Cortex of kidney (tissue), 1 donor: ENCODE measurements at places on chromosomes 4 and X.

DNA sequence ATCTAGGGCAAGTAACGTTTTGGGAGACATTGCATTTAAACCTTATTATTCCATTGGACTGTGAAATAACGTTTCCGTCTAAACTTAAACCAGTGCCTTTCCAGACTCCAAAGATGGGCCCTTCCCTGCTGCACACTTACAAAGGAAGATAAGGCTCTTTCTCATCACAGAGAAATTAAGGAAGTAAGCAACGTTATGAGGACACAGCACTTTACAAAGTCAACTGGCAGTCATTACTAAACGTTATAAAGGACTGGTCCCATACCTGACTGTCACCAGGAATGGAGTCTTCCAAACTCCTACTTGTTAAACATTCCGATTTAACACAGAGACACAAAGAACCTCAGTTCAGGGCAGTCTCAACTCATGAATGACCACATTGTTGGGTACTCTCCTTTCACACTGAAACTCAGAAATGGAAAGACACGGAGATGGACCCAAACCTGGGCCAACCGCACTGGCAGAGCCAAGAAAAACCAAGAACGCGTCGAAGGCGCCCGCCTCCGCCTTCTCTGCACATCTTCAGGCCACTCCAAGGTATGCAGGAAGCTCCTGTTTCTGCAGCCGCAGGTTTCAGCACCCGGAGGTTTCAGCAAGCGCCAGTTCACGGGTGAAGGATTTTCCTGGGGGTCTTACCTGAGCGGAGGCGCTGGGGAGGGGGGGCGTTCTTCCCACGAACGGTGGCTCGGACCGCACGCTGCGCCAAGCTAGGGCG, 670 bp downstream of the PAPSS1 start:
- no peak for DNase-seq

DNA sequence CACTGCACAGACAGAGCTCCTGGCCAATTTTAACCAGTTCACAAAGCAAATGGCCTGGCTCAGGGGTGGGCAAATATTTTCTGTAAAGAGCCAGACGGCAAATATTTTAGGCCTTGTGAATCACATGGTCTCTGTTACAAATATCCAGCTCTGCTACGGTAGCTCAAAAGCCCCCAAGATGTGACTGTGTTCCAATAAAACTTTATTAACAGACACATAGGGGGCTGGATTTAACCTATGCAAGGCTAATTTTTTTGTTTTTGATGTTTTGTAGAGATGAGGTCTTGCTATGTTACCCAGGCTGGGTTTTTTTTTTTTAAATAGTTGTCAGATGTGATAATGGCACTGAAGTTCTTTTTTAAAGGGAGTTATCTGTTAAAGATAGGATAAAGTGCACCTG, 65.4 kb downstream of the PRKX start:
- DNase-seq: no peak

- no peak for DNase-seq
Measured at GRCh38 chr4:69360271-69360670, 80.0 kb downstream of the UGT2B28 start.

GRCh38 chrX:10619425-10620046, 849 bp downstream of the MID1 start:
- no peak for DNase-seq

DNA sequence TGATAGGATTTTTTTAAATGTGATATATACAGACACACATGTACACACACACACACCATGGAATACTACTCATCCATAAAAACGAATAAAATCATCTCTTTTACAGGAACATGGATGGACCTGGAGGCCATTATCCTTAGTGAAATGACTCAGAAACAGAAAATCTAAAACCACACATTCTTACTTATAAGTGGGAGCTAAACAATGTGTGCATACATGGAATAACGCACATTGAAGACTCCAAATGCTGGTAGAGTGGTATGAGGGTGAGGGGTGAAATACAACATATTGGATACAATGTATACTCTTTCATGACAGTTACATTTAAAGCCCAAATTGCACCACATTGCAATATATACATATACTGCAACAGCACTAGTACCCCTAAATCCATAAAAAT, 120.2 kb upstream of the ADGRL3 start:
- no peak for DNase-seq

DNA sequence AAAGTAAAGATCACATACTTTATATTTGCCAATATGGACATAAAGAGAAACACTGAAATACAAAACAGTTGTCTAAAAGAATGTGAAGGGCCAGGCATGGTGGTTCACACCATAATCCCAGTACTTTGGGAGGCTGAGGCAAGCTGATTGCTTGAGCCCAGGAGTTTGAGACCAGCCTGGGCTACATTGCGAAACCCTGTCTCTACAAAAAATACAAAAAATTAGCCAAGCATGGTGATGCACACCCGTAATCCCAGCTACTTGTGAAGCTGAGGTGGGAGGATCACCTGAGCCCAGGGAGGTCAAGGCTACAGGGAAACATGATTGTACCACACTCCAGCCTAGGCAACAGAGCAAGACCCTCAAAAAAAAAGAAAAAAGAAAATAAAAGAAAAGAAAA, 11.8 kb downstream of the RBM47 start:
- no peak for DNase-seq

DNA sequence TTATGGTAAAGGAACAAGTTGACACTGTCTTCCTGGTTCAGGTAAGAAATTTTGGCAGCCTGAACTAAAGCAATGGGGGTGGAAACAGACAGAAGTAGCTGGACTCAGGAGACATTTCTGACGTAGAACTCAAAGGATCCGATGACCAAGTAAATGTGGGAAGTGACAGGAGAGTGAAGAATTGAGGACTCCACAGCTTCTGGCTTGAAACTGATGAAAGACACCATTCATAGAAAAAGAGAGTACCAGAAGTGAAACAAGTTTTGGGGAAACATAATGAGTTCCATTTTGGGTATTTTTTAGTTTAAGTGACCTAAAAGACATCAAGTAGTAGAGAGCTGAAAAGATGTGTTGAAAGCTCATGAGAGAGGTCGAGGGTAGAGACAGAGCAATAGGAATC, 5.7 kb downstream of the FAM120C start:
- DNase-seq: no peak

DNA sequence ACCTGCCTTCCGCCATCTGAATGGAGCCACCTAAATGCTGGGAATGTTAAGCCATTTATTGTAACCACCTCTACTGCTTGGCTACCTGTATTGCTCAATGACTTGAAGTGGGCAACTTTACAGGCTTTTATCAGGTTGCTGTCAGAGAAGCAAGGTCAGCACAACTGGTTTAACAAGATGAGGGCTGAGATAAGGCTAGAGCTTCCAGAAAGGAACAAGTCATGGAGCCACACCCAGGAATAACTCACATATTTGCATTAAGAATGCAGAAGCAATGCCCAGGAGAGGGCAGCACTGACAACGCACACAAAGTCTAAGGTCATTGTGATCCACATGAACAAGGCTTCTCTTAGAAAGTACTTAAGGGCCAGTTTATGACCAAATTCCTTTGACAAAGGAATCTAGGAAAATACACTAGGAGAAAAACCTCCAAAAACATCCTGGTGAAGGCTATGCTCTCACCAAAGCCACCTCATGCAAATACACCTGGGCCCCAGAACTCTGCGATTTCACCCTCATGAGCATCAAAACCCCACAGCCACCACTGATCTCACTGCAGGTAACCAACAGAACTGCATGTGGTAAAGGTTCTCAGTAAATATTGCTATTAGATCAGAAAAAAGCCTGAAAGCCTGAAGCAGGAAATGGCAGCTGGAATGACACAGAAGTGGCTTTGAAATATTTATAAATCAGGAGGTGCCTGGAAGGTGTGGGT, 15.0 kb upstream of the STS start:
- no peak for DNase-seq

- DNase-seq: no peak
Measured at GRCh38 chr4:151439320-151439719, 30.3 kb downstream of the FHIP1A start.

DNA sequence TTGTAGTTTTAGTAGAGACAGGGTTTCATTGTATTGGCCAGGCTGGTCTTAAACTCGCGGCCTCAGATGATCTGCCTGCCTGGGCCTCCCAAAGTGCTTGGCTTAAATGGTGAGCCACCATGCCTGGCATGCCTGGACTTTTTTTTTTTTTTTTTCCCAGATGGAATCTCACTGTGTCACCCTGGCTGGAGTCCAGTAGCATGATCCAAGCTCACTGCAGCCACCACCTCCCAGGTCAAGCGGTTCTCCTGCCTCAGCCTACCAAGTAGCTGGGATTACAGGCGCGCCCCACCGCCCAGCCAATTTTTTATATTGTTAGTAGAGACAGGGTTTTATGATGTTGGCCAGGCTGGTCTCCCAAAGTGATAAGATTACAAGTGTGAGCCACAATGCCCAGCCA, 8.4 kb downstream of the UBE2K start:
- no peak for DNase-seq

DNA sequence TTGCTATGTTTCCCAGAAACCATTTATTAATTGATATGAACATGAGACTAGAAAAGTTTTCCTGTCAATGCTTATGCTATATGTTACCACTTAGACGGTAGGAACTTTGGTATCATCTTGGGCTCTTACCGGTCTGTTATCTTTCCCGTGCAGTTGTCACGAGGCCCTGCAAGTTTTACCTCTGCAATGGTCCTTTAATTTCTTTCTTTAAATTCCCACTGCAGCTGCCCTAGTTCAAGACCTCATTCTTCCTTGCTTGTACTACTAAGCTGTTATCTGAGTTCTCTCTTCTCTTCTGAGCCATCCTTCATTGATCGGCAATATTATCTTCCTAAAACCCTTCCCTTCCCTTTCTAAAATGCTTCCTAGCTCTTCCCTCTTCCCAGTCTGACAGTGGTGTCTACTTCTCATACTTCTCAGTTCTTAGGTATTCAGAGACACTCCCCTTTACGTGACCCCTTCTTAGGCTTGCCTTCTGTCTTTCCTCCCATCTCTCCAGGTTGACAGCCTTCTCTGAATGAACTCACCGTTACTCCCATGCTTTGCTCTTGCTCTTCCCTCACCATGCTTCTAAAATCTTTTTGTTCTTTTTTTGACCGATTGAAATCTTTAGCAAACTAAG, 27.5 kb downstream of the MAGEA1 start:
- DNase-seq: no peak

DNA sequence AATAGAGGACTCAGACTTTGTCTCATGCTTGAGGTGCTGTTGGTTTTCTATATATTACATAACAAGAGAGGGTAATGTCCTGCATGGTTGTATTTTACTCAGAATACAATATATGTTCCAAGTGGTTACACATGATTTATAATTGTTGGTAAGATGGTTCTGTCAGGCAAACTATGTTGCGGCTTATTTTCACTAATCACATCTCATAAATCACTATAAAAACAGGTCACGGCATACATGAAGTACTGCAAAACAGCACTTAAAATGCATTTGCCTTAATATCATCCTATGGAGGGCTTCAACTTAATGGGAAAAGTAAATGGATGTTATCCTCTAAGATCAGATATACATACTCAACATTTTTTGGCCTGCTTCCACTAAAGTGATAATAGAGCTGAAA, 246.0 kb upstream of the ARSJ start:
- DNase-seq: no peak

DNA sequence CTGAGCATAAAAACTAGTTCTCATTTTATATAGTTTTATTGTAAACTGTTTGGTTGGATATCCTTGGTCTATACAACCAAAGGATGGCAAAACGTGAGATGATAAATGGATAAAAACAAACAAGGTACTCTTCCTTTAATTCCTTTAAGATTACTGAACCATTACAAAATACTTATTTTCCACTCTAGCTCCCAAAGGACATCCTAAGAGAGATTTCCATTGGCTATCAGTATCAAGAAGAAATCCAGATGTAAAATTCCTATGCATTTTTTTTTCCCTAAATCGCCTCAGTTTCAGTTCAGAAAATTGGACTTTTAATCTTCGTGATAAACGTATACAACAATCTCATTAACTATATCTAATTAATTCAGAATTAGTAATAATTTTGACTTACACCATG, 2.3 kb downstream of the FBXL5 start:
- no peak for DNase-seq

- no peak for DNase-seq
Measured at GRCh38 chr4:25818876-25819275, 43.9 kb downstream of the SEL1L3 start.

- no peak for DNase-seq
Measured at GRCh38 chr4:121829511-121829910, 5.8 kb upstream of the CCNA2 start.

DNA sequence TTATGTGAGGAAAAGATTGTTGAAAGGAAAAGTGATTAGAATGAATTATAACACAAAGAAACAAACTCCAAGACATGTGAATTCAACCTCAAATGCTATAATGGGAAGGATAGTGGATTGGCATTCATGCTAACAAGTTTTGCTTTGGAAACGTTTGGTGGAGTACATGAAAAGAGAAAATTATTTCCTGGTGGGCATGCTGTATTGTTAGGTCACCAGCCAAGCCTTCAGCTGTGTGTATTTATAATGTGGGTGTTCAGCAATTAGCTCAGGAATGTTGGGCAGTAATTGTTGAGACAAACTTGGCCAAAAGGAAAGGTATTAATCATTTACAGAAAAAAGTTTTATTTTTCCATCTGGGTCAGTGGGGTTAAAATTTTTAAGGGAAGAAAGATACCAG, 198.9 kb upstream of the ARSJ start:
- no peak for DNase-seq

DNA sequence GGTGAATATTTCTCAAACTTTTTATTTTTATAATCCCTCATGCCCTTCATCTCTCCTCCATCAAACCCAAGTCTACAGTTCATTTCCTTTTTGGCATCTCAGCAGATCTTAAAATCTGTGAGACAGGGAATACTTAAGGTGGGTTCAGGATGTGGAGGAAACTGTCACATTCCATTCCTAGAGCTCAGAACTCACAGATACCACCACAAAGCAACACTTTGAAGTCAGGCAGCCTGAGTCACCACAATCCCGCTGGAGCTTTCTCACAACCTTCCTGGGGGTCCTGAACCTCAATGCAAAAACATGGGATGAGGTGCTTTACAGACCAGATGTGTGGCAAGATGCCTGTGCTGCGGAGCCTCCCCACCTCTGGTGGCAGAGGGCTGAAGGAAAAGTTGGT, 63.2 kb downstream of the HHIP start:
- DNase-seq: no peak

DNA sequence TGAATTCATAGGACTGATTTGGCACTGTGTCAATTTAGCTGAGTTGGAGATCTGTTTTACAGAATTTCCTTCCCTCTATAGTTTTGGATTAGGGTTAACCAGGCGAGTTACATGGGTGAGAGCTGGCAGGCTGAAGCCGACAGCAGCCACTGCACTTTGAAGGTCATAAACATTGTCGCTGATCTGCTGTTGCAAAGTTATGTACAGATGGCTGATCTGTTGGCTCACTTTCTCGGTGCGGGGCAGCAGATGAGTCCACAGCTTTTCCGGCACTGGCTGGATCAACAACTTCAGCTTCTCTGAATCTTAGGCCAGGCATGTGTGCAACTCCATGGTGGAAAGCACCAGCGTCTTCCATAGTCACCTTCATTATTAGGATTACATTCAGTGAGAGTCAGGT, 173.7 kb downstream of the GPAT3 start:
- DNase-seq: no peak

DNA sequence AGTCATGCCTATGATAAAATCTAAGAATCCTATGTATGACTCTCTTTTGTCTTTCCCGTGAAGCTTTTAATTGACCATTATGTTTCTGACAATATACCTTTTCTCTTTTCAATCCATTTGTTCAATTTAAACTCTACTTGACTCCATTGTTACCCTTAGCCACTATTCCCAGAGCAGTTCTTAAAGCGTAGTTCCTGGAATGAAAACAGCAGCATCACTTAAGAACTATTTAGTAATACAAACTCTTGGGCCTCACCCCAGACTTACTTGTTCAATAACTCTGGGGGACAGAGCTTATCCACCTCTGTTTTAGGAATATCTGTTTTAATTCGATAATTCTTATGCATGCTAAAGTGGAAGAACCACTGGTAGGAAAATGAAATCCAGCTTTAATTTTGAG, 358.4 kb downstream of the PRR32 start:
- no peak for DNase-seq
